NCI-H526 (cell line): ENCODE measurements at places on chromosomes 12 and 14.

DNA sequence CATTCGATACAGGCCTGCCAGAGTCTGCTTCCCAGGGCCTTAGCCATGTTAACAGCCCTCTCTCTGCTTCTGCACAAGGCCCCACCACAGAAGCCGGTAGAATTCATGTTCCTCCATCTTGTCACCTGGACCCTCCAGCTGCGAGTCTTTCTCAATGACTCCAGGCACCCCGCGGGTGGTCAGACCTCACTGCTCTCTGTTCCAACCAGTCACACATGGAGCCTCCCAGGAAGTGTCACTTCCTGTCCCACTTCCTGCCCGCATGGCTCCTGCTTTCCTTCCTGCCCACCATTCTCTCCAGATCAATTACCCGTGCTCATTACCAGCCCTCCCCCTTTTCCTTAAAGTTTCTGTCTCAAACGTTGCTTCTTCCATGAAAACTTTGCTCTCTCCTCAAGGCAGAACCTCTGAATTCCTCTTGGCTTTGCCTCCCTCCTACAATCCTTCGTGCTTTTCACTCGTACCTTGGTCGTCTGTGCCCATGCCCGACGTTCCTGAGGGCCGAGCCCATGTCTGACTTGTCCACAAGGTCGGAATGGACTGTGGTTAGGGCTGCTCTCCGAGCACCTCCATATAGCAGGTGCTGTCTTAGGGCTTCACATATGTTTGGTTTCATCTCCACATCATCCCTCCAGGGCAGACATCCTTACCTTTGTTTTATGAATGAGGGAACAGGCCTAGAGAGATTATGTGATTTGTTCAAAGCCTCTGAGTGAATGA, 172.1 kb downstream of the TSPAN9 start:
- no peak for DNase-seq

GRCh38 chr12:86772696-86773095, 516.5 kb upstream of the MGAT4C start:
- no peak for DNase-seq

GRCh38 chr12:16352481-16352880, 5.0 kb downstream of the MGST1 start:
- DNase-seq: no peak

DNA sequence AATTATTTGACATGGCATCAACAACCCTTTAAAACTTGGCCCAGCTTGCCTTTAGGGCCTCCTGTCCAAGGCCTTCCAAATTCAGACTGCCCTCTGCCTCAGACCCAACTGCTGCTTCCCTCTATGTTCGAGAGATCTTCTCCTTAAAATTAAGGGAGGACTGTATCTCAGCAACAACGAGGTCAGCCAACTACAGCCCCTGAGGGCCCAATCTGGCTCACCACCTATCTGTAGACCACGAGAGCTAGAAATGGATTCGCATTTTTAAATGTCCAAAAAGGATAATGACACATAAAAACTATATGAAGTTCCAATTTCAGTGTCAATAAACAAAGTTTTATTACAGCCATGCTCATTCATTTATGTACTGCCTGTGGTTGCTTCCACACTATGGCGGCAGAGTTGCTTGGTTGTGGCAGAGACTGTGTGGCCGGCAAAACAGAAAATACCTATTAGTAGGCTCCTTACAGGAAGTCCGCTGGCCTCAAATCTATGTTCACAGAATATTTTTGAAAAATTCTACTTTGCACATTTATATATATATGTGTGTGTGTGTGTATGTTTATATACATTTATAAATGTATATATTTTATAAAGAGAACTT, 1026.9 kb downstream of the BCL11B start:
- no peak for DNase-seq

DNA sequence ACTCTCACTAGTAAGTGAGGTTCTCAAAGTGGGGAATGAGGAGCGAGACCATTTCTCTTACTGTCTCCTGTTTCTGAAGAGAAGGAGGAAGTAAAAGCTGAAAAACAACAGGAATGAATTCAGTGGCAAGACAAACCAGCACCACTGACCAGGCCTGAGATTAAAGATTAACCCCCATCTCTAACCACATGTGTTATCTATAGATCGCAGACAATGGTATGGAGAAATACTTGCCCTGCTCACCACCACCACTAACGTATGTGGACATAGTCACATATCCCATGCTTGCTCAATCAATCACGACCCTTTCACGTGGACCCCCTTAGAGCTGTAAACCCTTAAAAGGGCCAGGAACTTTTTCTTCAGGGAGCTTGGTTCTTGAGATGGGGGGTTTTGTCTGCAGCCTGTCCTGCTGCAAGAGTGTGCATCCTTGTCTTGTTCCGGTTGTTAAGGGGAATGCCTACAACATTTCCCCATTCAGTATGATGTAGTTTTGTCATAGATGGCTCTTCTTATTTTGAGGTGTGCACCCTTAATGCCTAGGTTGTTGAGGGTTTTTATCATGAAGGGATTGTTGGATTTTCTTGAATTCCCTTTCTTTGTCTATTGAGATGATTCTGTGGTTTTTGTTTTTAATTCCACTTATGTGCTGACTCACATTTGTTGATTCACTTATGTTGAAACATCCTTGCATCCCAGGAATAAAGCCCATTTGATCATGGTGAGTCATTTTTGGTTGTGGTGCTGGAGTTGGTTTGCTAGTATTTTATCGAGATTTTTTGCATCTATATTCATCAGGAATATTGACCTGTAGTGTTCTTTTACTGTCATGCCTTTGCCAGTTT, 698.8 kb upstream of the LMO3 start:
- DNase-seq: no peak

- DNase-seq: peak; percentile 53
Observed at GRCh38 chr12:2212971-2213869, 160.4 kb downstream of the CACNA1C start.

GRCh38 chr12:57236925-57237595, 7.5 kb downstream of the SHMT2 start:
- peak; percentile 43 for DNase-seq

DNA sequence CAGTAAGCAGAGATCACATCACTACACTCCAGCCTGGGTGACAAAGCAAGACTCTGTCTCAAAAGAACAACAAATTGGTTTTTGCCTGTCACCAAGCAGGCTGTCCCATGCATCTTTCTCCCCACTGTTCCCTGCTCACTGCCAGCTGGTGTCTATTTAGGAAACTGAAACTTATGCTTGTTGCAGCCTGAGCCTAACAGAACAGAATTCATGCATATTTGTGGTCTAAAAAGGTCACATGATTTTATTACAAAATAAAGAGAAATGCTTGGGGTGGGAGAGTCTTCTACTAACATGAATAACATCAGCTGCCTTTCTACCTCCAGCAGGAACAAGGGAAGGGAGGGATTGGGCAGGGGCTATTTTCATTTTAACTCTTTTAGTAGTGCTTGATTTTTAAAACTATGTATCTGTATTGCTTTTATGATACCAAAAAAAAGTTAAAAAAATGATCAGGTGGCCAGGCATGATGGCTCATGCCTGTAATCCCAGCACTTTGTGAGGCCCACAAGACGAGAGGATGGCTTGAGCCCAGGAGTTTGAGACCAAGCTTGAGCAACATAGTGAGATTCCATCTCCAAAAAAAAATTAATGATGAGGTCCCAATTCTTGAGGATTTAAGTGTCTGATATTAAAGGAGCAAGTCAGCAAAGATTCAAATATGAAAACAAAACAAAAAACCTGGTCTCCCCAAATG, 923 bp downstream of the STAT2 start:
- DNase-seq: no peak

- peak; percentile 77 for DNase-seq
Observed at GRCh38 chr12:95998611-95999286, 2.6 kb upstream of the HAL start.

DNA sequence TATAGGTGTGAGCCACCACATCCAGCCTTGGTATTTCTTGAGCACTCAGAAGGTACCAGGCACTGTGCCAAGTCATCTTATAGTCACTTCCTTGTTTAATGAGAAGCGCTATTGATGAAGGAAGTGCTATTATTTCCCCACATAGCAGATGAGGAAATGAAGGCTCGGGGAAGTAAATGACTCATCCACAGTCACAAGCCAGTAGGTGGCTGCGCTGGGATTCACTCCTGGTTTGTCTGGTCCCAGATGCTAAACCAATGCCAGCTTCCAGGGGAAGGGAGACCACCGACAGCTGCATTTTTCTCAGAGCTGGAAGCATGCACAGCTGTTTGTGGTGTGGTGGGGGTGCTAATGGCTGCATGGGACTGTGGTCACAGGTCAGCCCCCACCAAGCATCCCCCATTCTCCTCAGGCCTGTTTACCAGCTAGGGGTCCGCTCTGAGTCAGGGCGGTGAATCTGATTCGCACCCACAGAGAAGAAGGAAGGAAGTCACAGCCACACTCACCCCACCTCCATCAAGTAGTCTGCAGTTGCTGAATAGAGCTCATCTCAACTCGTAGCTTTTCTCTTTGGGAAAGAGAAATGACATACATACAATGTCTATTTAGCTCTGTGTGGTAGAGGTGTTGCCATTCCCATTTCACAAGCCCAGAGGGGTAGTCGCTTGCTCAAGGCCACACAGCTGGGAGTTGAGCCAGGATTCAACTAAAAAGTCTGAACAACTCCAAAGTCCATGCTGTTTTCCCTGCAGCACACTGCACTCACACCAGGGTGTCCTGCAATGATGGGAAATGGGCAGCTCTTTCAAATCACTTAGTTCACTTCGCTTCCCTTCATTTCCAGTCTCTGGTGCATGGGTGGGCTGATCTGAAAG, 6.3 kb upstream of the LTBP2 start:
- DNase-seq: no peak

- DNase-seq: no peak
Observed at GRCh38 chr12:49546481-49546880, 7.7 kb downstream of the KCNH3 start.

GRCh38 chr14:49607583-49607982, 8.8 kb downstream of the LRR1 start:
- DNase-seq: no peak

DNA sequence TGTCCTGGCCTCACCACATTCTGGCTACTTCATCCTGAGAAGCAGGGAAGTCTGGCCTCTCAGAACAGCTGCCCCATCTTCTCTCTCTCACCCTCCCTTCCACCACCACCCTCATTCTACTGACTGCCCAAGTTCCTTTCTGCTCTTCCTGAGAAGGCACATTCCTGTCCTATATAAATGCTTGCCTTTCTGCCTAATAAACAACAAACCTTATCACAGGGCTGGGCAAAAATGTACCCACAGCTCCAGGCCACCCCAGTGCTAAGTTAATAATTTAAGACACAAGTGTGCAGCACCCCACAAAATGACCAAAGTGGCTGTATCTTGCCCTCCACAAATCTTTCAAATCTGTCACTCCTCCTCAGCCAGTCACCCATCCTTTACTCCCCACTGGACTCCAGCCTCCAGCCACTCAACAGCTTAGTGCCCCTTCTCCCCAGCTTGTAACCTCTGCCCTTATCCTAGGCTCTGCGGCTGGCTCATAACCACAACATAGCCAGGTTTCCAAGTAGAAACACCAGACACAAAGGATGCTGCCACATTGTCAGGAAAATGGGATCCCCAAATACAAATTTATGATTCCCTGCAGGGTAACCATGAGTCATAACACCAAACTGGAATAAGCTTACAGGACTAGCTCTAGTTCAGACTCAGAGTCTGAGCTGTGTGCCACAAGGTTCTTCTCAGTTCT, 15.0 kb downstream of the OXA1L start:
- DNase-seq: no peak

- peak; percentile 43 for DNase-seq
Observed at GRCh38 chr12:24888813-24889212, 60.1 kb downstream of the BCAT1 start.

DNA sequence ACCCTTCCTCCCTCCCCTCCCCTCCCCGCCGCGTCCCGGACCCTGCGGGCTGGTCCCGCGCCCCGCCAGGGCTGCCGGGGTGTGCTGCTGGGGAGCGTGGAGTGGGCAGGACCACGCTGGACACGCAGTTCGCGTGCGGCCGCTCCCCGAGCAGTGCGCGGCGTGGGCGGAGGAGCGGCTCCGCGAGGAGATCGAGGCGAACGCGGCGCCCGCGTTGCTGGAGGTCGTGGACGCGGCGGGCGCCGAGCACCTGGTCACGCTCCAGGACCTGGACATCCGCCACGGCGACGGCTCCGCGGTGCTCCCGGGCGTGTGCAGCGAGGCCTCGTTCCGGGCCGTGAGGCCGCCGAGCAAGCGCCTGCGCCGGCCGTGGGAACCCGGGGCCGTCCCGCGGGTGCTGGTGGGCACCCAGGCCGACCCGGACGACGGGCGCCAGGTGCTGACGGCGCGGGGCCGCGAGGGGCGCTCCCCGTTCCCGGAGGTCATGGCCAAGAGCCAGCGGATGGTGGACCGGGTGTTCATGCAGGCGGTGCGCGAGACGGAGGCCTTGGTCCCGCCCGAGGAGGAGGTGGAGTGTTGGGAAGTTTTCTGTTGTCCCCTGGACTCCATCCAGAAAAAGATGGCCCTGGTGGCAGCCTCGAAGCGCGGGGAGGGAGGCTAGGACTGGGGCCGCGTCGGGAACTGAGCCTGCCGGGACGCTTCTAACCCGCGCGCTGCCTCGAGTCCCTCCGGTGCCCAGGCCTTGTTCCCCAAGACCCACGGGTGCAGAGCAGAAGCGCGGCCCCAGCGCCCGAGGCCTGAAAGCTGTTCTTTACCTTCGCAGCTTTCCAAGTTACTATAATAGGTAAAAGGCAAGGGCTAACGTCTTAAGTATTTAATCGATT, 54.7 kb upstream of the EIF5 start:
- DNase-seq: no peak

DNA sequence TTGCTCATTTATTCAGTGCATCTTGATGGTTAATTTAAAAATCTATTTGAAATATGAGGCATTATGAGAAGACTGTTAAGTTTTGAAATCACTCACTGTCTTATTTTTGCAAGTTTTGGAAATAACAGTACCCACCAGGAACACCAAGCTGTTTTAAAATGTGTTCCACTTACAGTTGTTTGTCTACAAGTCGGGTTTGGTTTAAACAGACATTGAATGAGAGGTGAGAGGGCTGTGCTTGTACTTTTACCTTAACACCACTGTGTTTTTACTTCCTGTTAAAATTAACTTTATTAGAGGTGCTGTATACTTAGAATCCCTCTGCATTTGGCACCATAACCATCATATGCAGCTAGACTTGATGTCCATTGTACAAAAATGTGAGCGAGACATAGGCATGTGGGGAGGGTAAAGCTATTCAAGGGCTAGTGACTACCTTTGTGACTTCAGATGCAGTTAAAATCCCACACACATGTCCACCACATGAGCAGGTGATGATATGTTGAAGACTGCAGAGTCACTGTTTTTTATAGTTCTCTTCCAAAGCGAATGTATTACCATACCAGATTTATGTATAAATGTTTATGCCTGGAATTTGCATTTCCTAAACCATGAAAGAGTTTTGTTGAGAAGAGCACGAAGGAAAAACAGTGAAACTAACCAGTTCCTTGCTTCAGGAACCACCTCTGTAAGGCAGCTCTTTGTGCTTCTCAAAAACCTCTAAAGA, 12.9 kb downstream of the ELK3 start:
- no peak for DNase-seq

DNA sequence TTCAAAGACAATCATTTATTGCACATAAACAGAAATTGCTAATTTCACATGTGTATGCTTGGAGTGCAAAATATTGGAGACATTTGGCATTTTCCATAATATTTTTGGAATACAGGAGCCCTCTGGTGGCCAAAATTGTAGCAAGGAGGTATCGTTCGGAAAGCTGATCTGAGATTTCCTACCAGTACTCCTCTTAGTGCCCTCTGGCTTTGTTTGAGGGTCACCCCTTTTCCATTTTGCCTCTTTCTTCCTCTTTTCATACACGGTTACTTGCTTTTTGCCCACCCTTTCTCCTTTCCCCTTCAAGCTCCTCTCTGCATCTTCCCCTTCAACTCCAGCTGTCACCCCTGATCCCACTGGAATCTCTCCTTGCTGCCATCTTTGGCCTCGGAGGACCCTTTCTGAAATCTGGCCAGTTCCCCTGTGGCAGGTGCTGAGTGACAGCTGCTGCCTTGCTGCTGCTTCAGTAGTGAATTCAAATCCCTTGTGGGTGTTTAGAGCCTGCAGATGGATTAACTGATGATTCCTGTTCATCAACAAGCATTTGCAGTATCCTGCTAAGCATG, 164.6 kb upstream of the PARP11 start:
- DNase-seq: peak; percentile 30
